ENCODE measurements at places on chromosomes 13 and 19.

- no peak for DNase-seq
Observed at GRCh38 chr13:24997367-24997967, 98.5 kb upstream of the PABPC3 start.

DNA sequence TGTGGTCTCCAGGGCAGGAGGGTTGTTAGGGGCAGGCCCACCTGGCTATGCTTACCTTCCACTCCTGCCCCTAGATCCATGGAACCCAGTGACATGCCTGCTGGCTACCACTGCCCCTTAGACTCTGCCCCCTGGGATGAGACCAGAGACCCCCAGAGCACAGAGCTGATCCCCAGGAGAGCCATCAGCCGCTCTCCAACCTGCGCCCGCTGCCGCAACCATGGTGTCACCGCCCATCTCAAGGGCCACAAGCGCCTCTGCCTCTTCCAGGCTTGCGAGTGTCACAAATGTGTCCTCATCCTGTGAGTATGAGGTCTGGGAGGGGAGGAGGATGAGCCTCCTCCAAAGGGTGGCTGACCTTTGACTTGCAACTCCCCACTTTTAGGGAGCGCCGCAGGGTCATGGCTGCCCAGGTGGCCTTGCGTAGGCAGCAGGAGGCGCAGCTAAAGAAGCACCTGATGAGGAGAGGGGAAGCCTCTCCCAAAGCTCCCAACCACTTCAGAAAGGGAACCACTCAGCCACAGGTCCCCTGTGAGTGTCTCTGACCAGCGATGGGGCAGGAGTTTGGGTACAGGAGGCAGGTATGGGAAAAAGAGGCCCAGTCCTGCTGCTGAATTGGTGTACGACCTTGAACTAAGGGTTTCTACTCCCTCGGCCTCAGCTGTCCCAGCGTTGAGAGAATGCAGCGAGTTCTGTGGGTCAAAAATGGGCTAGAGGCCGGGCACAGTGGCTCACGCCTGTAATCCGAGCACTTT lies 2.7 kb downstream of the DMRTC2 start:
- DNase-seq = no peak

DNA sequence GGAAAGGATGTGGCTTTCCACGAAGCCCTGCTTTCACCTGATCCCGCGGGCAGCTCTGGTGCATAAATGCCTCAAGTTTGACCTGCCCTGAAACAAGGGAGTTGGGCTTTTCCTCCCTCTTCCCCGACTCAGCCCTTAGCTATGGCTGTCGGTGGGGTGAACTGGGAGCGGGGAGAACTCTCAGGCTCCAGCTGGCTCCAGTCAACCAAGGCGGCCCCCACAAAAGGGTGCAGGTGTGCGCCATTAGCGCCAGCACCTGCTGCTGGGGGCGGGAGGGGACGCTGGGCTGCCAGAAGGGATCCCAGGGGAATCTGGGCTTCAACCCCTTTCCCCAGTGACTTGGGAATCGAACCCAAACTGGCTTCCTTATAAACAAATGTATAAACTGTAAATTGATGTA lies 7.1 kb upstream of the DHRS12 start:
- no peak for DNase-seq

DNA sequence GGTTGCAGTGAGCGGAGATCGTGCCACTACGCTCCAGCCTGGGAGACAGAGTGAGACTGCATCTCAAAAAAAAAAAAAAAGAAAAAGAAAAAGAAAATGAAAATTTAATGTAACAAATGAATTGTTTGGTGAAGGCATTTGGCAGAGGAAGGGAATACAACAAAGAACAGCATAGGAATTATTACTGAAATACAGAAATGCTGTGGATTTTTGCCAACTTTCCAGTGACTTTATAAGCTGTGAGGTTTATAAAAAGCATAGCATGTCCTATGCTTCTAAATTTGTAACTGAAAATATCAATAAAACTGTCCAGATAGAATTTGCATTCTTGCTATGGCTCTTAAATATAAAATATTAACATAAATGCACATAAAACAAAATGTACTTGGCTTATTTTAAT lies 112.9 kb upstream of the IRS2 start:
- DNase-seq = no peak

GRCh38 chr19:42246922-42247639 lies 4.7 kb upstream of the GSK3A start:
- DNase-seq = no peak

- DNase-seq = peak; percentile 67
Observed at GRCh38 chr19:19053508-19054314, 10.1 kb upstream of the SLC25A42 start.

DNA sequence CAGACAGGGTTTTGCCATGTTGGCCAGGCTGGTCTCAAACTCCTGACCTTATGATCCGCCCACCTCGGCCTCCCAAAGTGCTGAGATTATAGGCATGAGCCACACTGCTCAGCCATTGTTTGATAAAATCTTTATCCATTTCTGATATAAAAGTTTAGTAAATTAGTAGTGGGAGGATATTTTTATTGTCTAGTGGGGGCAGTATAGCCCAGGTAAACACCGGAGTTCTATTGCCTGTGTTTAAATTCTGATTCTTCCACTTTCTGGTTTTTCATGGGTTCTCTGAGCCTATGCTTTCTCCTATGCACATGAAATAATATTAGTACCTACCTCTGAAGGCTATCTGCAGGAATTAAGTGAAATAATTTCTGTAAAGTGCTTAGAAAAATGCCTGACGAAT lies 20.1 kb upstream of the ARHGEF18 start:
- DNase-seq = no peak

- DNase-seq = no peak
Observed at GRCh38 chr13:113116206-113116800, 6.3 kb upstream of the F10 start.

GRCh38 chr19:6232601-6233055 lies 47.1 kb downstream of the MLLT1 start:
- DNase-seq = no peak

- no peak for DNase-seq
Observed at GRCh38 chr13:100517728-100518127, 70.9 kb downstream of the GGACT start.

All from activated CD4-positive, alpha-beta T cell treated with anti-CD3 and anti-CD28 coated beads, Interleukin-2, amount 50 U/mL, for 1 hour (primary cell).